Hematopoietic multipotent progenitor cell treated with erythropoietin and hydrocortisone succinate and interleukin-3 and kit ligand, for 6 days (in vitro differentiated cells): ENCODE measurements at places on chromosomes 7 and 10.

GRCh38 chr7:159094023-159094740, 50.5 kb downstream of the VIPR2 start:
- no peak for DNase-seq

GRCh38 chr10:117350909-117351308, 24.3 kb downstream of the PDZD8 start:
- peak; percentile 32 for DNase-seq

- peak; percentile 46 for DNase-seq
Measured at GRCh38 chr7:47497367-47498096, 84.4 kb downstream of the TNS3 start.

DNA sequence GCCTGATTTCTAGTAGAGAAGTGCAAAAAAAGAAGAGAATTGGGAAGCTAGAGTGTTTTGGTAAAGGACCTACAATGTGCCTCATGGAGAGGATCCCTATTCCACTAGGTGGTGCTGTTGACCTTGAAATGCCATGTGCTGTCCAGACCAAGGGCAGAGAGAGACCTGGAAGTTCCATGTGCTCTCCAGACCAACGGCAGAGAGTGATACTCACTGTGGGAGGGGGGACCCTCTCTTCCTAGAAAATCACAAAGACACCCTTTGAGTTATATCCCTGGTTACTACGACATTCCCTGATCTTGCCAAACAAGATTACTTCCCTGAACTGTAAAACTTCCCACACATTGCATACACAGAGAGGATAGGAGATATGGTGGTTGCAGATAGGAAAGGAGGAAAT, 212.7 kb upstream of the ZNF804B start:
- DNase-seq = peak; percentile 64

GRCh38 chr10:70805619-70806215, 10.0 kb upstream of the SGPL1 start:
- DNase-seq = no peak
